Kidney tubule cell (primary cell): ENCODE measurements at places on chromosomes 6 and 20.

GRCh38 chr6:90160013-90160412, 136.6 kb downstream of the BACH2 start:
- DNase-seq, result no peak

DNA sequence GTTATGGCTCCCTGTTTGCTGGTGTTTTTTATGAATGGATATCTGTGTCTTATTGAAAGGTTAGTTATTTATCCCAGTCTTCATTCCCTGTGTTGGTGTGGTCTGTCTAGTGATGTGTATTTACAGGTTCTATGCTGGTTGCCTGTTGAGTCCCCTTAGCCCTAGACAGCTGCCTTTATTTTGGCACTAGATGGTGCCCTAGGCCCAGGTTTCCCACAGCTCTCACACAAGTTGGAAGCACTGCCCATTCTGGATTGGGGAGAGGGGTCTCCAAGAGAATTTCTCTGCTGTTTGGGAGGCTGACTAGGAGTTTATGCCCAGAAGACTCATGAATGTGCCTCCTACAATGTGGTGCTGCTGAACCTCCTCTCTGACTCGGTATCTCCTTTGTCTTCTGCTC, 12.4 kb downstream of the GRM1 start:
- peak; percentile 33 for DNase-seq

GRCh38 chr20:49935746-49936152, 448 bp upstream of the RNF114 start:
- no peak for DNase-seq

- no peak for DNase-seq
Observed at GRCh38 chr6:5172897-5173474, 87.8 kb downstream of the LYRM4 start.

DNA sequence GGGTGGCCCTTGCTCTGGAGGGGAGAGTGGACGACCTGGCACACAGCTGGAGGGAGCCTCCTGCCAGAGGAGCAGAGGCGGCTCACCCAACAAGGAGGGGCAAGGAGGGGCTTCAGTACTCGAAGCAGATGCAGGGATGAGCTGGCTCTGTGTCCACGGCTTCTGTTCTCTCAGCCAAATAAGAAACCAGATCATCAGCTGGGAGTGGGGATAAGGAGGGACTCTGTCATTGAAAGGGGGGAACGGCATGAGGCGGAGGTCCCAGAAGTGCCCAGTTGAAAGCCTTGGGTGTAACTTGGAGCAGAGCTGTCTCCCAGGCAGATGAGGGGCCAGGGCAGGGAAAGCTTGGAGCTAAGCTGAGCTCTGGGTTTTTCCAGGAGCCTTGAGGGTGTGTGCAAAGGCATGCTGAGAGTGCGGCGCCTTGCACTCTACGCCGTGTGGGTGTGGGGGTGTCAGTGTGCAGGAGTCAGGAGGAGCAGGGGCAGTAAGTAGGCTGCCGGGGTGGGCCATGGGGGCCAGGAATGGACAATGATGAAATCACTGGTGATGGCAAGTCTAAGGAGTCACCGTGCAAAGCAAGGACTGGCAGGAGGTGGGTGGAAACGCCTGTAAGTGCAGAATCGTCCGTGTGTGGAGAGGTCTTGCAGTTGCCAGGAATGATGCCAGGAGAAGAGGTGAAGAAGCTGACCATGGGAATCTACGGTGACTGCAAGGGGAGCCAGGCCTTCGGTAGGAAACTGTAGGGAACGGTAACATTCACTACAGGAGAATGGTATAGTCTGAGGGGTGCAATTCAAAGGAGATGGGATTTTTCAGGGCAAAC, 85.4 kb upstream of the FOXQ1 start:
- peak; percentile 8 for DNase-seq

- DNase-seq, result no peak
Observed at GRCh38 chr20:10474606-10475184, 39.6 kb downstream of the SLX4IP start.

DNA sequence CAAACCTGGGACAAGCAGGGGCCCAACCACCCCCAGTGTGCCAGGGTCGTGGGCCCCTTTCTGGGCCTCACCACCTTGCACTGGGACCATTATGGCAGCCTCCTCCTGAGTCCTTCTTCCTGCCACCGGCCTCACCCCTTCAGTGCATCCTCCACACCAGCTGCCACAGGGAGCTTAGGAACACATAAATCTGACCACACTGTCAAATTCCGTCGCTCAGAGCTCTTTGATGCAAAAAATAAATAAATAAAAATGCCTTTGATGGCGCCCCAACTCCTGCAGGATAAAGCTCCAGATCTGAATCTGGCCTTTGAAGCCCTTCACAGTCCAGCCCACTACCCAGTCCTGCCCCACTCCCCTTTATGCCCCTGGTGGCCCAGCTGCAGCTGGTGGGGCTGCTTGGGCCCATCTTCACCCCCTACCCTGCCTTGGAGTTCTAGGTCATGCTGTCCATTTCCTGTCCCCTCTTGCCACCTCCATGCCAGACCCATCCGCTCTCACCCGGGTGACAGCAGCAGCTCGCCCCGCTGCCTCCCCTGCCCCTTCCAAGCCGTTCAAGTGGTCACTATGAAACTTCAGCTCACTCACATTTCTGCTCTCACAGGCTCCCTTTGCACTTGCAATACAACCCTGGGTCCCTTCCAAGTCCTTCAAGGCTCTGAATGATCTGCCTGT, 16.0 kb downstream of the MYH7B start:
- no peak for DNase-seq

- no peak for DNase-seq
Observed at GRCh38 chr20:9262653-9263194, 193.8 kb downstream of the PLCB4 start.

- no peak for DNase-seq
Observed at GRCh38 chr6:53058388-53059195, 6.6 kb upstream of the FBXO9 start.

GRCh38 chr6:48388044-48388443, 277.0 kb upstream of the PTCHD4 start:
- no peak for DNase-seq

GRCh38 chr6:3450888-3451287, 6.0 kb downstream of the SLC22A23 start:
- no peak for DNase-seq

GRCh38 chr6:43733471-43734293, 36.3 kb upstream of the VEGFA start:
- DNase-seq, result no peak

DNA sequence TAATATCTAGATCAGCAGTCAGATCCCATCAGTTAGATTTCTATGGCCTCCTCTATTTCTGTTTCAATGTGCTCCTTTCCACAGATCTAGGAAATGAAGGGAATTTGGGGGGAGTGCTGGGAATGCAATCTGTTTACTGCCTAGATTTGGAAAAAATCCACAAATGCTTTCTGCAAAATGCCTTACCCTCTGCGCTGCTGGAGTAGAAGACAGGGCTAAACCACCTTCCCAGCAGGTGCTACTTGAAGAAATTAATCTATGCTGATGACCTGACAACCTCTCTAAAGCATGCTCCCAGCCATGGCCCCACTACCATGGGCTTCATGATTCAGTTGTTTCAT, 46.2 kb downstream of the LY86 start:
- no peak for DNase-seq

DNA sequence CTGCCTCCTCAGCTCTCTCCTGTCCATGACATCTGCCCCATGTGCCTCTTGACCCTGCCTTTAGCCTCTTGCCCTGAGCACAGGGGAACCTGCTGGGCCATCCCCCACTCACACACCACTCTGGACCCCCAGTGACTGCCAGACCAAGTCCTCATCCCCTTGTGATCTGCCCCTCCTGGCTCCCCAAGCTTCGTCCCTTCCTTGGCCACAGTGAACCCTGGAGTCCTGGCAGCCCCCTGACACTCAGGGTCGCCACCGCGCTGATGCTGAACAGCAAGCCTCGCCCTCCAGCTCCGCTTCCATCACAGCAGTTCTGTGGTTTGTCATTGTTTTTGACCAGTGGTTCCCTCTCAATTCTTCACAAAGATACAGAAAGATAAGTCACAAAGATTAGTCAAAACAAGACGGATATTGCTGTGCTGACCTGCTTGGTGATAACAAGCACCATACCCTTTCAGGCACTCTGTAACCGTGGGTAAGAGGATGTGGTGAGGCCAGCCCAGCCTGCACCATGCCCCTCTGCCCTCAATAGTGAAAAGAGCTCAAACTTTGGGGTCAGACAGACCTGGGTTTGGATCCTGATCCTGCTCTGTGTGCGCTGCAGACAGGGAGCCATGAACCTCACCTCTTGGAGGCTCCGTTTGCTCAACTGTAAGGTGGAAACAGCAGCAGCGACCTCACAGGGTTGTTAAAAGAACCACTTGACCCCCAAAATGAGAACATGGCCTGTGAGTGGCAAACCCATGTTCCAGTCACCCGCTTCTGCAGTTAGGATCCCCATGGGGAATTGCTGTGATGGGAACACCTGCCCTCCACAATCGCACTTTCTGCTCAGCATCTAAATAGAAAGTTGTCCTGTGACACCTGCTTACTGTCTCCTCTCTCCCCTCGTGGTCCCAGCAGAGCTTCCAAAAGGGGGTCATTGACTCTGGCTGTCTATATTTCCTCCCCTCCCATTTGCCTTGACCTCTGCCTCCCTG, 114.5 kb downstream of the TOX2 start:
- no peak for DNase-seq

GRCh38 chr6:33903579-33903978, 99.8 kb upstream of the MLN start:
- no peak for DNase-seq

DNA sequence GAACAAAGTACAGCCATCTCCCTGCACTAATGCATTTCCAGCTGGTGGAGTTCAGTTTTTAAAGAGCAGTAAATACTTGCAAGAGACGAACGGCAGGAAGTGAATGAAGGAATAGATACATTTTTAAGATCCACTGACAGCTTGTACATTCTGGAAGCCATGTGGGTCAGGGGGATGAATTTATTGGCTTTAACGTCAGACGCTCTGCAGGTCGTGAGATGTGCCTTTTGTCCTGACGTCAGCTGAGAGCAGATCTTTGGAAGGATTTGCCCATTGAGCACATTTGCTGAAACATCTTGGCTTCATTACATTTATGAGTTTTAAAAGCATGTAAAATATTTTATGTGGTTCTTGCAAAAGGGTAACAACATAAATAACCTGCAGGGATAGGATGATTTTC, 29.5 kb upstream of the SALL4 start:
- no peak for DNase-seq

GRCh38 chr6:136016228-136017225, 165.0 kb downstream of the PDE7B start:
- no peak for DNase-seq

- DNase-seq, result no peak
Observed at GRCh38 chr20:32965115-32965514, 39.1 kb downstream of the SUN5 start.

GRCh38 chr6:49524541-49524940, 24.8 kb downstream of the GLYATL3 start:
- no peak for DNase-seq

DNA sequence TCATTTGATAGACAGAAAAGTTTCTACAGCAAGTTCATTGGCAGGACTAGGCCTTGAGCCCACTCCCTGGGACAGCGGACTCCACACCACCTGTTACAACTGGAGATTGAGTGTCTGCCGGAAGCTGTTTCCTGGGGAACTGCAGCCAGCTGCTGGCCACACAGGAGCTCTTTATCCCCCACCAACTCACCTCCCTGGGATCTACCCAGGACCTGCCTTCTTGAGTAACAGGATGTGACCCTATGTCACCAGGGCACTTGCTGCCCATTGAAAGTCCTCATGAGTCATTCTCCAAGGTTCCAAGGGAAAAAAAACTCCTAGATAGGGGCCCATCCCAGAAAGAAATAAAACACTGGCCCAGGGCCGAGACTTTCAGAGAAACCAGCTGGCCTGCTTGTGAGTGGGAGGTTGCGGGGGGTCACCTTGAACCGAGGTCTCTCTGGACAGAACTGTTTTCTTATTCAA, 37.4 kb upstream of the SLC9A8 start:
- peak; percentile 98 for DNase-seq

DNA sequence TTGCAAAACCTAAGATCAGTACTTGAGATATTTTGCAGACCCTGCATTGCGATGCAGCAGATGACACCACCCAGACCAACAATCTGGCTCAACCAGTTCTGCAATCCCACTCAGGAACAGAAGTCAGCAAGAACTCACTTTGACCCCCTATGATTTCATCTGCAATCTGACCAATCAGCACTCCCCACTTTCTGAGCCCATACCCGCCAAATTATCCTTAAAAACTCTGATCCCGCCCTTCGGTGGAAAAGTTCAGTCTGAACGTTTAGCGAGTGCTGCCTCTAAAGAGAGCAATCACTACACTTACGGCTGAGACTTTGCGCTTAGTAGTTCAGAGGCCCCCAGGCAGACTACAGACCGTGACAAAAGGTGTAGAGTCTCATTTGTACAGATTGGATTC, 17.3 kb upstream of the KIAA1586 start:
- DNase-seq, result no peak

- DNase-seq, result no peak
Observed at GRCh38 chr6:102841060-102841459, 1447.6 kb downstream of the GRIK2 start.

GRCh38 chr20:44097521-44098255, 89.3 kb downstream of the JPH2 start:
- DNase-seq, result peak; percentile 16

GRCh38 chr6:111602481-111603011, 3.1 kb downstream of the TRAF3IP2 start:
- DNase-seq, result no peak

DNA sequence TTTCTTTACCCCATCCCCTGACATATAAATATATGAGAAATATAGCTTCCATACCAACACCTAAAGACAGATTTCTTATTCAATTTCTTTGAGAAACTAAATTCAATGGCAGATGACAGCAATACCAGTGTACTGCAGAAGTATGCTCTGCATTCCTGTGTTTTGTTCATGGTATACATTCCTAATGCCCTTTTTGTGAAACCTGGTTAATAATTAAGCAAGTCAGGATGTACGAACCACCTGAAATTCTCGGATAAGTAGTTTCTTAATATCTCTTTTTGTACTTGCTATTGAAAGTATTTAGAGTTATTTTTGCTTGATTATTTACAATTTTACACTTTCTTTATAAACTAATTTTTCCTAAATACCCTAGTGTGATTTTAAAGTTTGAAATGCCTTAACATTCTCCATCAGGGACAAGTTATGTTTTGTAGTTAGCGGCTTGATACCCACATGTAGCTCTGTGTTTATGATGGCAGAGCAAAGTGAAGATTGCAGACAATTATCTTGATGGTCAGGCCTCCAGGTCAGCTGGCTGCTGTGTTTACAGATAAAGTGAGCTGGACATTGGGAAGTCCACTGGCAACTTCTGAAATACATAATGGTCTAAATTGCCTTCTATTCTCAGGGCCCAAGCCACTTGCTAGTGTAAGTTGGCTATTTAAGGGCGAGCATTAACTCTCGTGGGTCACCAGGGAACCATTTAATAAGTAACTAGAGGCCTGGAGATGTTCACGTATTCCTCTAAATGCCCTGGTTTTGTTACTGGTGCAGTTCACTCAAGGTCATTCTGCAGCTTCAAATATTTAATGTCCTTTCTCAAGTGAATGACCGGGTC, 58.2 kb downstream of the PLCB1 start:
- peak; percentile 15 for DNase-seq

DNA sequence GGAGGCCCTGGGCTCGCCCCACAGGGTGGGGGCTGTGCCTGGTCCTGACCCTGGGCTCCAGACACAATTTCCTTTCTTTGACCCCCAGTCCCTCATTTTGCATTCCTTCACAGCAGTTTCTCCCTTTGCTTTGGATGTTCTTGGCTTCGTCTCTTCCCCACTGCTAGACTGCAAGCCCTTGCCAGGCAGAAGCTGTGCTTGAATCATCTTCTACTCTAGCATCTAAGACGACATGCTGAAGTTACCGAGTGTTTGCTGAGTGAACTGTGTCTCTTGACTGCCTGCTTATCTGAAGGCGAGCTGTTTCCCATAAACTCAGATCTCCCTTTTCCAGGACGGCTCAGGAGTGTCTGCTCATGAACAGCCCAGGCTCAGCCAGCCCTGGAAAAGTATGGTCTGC, 14.3 kb upstream of the SYNDIG1 start:
- no peak for DNase-seq

- DNase-seq, result peak; percentile 47
Observed at GRCh38 chr20:46715292-46715756, 5.9 kb downstream of the SLC2A10 start.
